Occipital lobe (tissue), 3 donors: ENCODE measurements at places on chromosomes 3 and 15. TPM values are rescaled to one million over a fixed set of nuclear protein-coding genes. Genes with fewer than 3 reads are reported as not detected.
A peak's percentile ranks its signal among the peaks of the same experiment; 100 is the strongest.

DNA sequence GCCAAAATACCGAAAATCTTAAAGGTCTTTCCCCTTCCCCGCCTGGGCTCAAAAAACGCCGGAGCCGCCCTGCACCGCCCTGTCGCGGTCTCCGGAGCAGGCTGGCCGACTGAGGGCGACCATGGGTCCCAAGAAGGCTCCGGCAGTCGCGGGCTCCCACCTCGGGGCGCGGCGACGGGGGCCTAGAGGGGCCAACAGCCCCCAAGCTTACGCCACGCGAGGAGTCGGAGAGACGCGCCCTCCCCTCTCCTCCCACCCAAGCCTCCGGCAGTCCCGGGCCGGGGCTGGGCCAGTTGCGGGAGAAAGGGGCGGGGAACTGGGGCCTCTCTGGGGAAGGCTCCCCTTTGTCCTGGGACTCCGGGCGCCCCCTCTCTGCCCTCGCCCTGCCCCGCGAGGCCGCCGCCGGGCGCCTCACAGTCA lies 69.2 kb downstream of the GOLGA8B start:
- peak; percentile 26 for DNase-seq

DNA sequence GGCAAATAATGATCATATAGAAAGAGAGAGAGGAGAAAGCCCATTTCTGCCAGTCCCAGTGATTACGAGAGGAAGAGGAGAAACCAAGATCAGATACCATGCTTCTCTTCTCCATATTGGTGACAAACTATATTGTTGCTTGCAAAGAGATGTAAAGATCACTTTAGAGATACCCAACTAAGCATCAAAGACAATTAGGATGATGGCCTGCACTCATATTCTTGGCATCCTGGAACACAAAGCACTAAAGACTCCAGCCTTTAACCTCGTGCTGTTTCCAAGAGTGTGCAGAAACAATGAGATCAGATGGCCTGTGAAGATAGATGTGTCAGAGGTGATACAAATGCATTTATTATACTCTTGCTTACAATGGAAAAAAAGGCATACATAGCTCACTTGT lies 170.7 kb upstream of the TP63 start:
- DNase-seq = no peak

DNA sequence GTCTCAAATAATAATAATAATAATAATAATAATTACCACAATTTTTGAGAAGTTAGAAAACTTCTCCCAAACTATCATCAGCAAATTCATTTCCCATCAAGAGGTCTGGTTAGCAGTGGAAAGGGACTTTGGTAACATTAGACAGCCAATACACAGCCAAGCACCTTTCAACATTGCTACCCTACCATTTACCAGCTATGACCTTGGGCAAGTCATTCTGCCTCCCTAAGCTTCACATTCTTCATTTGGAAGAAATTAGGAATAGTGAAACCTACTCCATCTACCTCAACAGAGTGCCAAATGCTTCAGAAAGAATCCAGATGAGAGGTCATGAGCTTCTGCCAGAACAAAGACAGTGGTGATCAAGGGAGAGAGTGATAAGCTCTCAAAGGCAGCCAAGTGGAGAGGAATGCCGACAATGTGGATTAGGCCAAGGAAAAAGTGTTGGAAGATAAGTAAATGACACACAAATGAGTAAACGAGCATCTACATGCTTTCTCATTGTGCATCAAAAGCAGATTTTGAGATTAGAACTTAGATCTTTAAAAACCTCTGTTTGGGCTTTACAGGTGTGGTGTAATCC lies 42.9 kb upstream of the LPP start:
- DNase-seq = no peak

GRCh38 chr3:122857019-122857418 lies 62.1 kb downstream of the SLC49A4 start:
- DNase-seq = no peak

The CCR9 gene
- total RNA-seq = 0.16 TPM

DNA sequence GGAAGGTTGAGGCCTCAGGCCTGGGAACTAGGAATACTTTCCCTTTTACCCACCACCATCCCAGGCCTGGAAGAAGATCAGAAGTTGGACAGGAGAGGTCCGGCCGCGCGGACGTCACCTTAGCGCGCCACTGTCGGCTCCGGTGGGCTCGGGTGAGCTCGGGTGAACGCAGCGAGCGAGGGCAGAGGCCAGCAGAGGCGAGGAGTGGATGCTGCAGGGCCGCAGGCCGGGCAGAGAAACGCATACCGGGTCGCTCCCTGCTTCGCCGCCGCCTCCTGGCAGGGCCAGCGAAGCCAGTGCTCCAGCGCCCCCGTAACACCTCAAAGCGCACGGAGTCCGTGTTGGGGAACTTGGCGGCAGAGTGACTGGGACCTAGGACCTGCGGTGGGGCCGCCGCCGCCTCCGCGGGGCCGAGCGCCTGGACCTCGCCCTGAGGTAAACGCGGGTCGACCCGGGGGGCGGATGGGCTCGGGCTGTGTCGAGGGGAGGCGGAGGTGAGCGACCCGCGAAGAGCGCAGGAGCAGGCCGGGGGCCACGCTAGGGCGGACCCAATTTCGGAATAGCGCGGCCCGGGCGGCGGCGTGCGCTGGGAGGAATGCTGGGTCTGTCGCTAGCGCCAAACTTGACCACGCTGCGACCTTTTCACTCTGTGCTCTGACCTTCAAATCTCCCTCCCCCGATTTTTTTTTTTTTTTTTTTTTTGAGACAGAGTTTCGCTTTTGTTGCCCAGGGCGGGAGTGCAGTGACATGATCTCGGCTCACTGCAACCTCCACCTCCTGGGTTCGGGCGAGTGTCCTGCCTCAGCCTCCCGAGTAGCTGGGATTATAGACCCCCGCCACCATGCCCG lies 1.6 kb downstream of the CYP11A1 start:
- no peak for DNase-seq
